Tibial artery (tissue), 4 donors: ENCODE measurements at places on chromosomes 4 and X.
A peak's percentile ranks its signal among the peaks of the same experiment; 100 is the strongest.

GRCh38 chr4:81495345-81495744 is 23.6 kb upstream of the RASGEF1B start:
- DNase-seq: no peak

DNA sequence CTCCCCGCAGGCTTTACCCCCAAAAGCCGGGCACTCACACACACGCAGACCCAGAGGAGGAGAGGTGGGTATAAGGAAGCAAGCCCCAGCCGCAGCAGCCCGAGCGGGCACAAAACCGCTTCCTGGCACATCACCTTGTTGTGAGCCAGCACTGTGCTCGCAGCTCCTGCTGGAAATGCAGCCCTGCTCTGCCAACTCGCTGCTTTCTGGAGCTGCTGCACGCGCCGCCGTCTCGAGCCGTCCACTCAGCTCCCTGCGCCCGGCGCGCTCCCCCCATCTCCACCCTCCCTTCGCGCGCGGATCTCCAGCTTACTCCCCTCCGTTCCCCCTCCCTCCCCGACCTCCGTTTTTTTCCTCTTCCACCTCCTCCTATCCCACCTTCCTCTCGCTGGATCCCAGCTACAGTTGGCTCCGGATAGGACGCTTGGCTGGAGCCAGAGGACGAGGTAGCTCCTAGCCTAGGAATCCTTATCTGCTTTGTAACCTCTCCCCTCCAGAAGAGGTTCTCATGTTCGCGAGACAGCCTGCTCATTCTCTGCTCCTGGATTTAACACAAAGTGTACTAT is at the start of gene SPOCK3:
Gene SPOCK3, minus strand, starts transcription at position 179 of the 566 bp plus-strand sequence.
- DNase-seq: no peak

DNA sequence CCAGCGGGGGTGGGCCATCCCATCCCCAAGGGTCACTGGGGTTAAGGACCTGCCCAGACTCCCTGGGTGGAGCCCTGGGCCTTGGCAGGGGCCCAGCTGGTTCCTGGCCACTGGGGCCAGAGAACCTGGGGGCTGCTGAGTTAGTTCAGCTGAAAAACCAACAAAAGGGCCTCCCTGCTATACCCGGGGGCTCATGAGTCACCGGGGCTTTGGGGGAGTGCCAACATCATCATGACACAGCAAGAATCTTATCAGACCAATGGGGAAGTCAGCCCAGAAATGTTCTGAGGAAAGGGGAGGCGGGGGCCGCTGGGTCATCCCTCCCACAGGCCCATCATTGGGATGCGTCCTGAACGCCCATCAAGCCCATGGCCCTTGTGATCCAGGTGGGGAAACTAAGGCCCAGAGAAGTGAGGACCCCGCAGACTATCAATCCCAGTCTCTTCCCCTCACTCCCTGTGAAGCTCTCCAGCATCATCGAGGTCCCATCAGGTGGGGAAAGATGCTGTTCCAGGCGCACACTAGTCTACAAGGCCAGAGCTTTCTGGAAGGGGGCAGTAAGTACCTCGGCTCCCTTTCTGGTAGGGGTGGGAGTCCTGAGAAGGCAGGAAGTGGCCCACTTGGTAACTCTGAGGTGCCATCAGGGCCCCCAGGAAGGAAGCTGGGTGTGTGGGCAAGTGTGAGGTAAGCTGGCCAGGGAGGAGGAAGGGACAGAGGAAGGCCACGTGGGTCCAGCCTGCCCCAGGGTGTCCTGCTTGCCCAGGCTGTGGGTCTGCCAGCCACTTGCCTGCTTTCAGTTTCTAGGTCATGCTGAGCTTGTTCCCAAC is 4.5 kb downstream of the G6PD start:
- peak; percentile 88 for DNase-seq

DNA sequence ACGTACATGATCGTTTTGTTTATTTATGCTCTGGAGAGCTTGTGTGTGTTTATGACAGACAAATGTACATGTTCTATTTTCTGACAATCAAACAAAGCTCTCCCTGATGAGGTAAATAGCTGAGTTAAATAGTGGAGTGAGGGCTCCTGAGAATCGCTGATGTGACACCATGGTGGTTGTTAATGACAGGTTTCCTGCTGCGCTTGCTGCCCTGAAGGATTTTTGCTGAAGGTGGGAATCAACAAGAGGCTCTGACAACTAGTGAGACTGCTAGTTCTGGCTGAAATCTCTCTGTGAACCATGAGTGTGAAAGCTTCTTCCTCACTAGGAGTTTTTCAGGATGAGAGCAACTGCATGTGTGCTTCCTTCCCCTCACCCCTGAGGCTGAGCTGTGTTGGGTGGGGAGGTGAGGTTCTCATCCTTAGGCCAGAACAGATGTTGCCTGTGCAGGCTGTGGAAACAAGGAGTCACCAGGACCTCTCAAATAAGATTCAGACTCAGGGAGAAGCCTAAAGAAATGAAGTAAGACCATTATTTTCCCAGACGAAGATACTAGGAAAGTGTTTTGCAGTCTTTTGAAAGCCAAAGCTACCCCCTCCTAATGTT is 173.4 kb upstream of the JADE1 start:
- DNase-seq: no peak

GRCh38 chr4:89720981-89721380 is 116.0 kb downstream of the SNCA start:
- no peak for DNase-seq

DNA sequence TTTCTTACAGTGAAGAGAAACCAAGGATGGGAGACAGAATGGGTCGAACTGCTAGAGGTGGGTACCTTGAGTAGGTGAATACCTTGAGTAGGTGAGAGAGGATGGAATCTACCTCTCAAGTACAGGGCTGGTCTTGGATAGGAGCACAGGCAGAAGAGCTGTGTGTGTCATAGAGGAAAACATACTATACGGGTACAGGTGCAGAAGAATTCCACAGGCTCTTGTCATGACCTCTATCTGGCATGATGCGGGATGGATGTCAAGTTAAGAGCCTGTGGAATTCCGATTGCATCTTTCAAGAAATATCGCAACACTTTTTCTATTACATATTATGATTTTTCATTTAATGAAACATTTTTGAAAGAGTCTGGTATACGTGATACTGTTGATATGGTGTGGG is 18.0 kb upstream of the OCIAD1 start:
- no peak for DNase-seq

- DNase-seq: no peak
These were observed 41.8 kb downstream of the SMS start for GRCh38 chrX:21982311-21982710.

DNA sequence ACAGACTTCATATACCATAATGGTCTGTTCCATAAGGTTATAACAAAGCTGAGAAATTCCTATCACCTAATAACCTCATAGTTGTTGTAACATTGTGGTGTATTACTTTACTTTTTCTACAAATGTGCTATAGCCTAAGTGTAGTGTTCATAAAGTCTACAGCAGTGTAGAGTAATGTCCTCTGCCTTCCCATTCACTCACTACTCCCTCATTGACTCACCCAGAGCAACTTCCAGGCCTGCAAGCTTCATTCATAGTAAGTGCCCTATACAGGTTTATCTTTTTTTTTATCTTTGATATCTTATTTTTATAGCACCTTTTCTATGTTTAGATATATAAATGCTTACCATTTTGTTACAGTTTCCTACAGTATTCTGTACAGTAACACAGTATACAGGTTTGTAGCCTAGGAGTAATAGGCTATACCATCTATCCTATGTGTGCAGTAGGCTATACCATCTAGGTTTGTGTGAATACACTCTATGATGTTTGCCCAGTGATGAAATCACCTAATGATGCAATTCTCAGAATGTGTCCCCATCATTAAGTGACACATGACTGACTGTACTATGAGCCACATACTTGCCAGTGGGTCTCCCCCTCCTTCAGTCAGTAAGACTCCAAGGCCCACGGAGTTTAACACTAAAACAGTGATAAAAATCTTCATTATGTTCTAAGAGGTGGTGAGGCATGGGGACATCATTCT is 299.9 kb downstream of the UNC5C start:
- no peak for DNase-seq

DNA sequence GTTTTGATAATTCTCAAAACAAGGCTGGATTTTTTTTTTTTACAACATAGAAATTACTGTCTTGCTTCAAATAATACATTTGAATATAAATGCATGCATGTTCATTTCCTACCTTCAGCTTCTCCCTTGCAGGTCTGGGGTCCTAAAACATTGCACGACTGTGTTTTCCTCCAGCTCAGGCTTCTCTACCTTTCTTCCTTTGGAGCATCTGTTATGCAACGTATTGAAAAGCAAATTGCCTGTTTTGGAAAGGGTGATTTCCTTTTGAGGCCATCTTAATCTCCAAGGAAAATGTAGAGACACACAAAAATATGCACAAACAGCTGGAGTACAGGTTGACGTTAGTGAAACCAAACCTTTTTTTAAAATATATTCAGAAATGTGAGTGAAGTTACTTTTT is 115.6 kb upstream of the TLL1 start:
- no peak for DNase-seq

GRCh38 chr4:169626331-169627282 is 6.2 kb downstream of the CLCN3 start:
- no peak for DNase-seq

DNA sequence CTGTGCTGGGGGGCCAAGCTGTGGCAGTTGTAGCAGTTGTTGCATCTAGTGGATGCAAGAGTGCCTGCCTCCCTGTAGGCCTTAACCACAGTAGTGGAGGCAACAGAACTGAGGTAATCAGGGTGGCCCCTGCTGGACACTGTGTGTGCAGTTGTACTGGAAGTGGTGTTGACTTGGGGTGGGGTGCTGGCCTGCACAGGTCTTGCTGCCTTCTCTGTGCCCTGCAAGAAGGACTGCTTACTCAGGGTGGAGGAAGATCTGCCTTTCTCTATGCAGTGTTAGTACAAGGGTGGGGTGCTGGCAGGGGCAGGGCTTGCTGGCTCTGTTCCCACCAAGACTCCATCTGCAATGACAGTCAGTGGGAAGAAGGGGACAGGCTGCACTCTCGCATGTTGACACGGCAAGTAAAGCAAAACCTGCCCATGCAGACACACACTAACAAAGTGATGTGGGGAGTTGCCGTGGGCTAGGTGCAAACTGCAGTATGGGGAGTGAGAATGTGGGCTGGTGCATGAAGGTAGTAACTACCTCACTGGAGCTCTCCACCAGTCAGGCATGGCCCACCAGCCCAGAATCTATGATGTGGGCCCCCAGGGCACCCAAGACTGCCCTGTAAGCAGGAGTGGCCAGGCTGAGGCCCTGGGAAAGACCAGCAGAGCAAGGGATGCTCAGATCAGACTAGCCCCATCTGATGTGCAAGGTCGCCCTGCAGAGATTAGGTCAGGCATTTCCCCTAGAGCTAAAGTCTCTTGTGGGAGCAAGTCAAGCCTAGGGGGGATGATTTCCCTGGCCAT is 594.9 kb downstream of the TECRL start:
- no peak for DNase-seq

- no peak for DNase-seq
These were observed 174.6 kb upstream of the PSAPL1 start for GRCh38 chr4:7609316-7609715.

- DNase-seq: no peak
These were observed 69.6 kb downstream of the HOPX start for GRCh38 chr4:56611501-56611900.

- DNase-seq: no peak
These were observed 1.1 kb upstream of the PGRMC2 start for GRCh38 chr4:128288689-128289106.

DNA sequence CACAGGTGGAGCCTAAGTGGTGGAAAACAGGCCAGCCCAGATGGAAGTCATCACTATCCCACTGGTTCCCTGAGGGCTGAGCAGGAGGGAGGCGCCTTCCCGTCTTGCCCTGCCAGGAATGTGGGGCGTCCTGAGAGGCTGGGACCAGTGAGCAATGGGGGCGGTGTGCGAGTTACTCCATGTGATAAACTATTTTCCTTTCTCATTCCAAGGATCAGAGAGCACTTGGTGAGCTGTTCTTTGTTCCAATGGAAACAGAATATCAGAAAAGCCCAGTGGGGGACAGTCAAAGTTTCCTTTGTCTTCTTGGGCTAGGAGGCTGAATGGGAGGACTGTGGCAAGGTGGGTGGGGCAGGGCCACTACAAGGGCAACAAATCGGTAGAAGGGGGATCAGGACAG is 86.2 kb downstream of the NHSL2 start:
- DNase-seq: peak; percentile 70

GRCh38 chr4:79613269-79613935 is 205.4 kb upstream of the GK2 start:
- DNase-seq: no peak

DNA sequence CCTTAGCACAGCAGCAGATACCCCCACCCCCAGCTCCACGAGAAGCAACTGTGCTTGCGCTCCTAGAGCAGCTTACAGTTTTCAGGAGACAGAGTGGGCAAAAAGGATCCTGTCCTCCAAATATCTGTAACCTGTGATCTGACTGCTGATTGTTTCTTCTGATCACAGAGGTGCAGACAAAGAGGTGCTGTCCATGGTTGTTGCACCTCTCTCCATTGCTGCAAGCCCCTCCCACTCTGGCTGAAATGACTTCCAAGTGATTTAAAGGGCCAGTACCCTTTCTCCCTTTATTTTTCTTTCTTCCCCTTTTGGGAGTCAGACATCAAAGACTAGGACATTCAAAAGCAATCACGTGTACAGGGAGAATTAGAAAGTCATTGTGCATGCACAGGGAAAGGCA is 205.3 kb upstream of the GEMIN8 start:
- no peak for DNase-seq

DNA sequence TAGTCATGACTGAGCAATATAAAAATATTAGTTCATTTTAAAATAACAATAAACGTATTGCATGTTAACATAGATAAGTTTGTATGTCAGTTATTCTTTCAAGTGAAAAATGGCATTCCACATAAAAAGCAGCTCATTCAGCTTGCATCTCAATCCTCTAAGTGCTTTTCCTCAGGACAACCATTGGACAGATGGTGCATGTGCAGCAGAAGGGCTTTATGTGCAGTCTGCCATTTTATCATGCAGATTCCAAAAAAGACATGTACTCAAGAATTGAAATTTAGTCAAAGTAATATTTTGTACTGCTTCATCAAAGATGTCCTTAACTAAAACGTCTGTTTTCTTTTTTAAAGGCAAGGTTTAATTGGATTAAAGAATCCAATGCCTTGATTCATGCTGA is 93.4 kb downstream of the RS1 start:
- DNase-seq: no peak

DNA sequence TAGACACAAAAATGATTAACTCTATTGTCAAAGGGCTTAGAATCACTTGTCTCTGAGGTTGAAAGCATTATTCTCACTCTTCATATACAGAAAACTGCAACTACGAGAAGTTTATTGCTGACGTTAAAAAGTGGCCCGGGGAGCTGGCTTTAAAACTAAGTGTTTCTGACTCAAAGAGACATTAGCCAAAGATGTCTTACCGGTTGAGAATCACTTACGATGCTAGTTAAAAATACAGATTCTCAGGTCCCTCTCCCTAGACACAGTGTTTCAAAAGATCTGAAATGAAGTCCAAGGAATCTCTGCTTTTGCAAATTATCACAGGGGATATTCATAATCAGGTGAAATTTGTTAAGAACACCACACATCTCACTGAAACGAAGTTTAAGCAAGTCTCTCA is 1.2 kb downstream of the GNPDA2 start:
- DNase-seq: no peak

DNA sequence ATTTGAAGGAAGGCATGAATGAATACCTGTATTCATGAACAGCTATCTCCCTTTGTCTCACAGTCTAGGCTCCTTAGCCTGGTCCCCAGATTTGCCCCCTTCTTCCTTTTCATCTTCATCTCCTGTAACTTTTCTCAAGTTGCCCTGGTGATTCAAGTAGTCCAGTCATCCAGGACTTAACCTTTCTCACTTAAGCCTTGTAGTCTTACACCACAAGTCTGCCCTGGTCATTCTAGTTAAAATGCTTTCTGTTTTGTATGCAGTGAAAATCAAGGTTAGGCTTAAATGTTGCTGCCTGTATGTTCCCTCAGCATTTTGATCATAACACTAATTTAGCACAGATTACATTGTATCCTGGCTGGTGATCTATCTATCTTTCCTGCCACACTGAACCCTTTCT is 58.5 kb upstream of the SLC7A11 start:
- no peak for DNase-seq

GRCh38 chr4:105057370-105058105 is 89.1 kb upstream of the TET2 start:
- DNase-seq: no peak
